ENCODE measurements at places on chromosomes 1 and 21.

- DNase-seq = no peak
These were observed 5.7 kb upstream of the KRTAP12-1 start for GRCh38 chr21:44687671-44688070.

DNA sequence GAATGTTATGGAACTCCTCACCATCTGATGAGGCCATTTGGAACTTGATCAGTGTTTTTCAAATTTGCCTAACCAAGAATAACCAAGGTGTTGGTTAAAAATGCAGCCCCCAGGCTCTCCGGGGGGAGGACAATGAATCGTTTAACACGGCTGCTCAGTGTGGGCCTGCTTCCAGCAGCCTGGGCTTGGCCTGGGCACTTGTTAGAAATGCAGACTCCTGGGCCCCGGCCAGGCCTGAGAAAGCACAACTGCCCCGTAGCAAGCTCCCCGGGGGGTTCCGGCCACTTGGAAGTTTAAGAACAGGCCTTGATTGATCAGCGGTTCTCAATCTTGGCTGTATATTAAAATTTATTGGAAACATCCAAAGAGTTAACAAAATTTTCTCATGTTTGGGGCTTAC, 22.8 kb upstream of the C2CD2 start:
- no peak for DNase-seq

GRCh38 chr1:205026181-205026580, 16.8 kb upstream of the CNTN2 start:
- no peak for DNase-seq

- DNase-seq = peak; percentile 91
These were observed at the start of gene RBM11 for GRCh38 chr21:14215971-14216641. TSS of gene RBM11 (plus strand) at chr21:14216157. CDS start at chr21:14216187, 30 bp downstream.

- DNase-seq = no peak
These were observed 290.4 kb downstream of the AKT3 start for GRCh38 chr1:243559575-243560162.

GRCh38 chr1:41582851-41583657, 98.6 kb upstream of the EDN2 start:
- DNase-seq = no peak

DNA sequence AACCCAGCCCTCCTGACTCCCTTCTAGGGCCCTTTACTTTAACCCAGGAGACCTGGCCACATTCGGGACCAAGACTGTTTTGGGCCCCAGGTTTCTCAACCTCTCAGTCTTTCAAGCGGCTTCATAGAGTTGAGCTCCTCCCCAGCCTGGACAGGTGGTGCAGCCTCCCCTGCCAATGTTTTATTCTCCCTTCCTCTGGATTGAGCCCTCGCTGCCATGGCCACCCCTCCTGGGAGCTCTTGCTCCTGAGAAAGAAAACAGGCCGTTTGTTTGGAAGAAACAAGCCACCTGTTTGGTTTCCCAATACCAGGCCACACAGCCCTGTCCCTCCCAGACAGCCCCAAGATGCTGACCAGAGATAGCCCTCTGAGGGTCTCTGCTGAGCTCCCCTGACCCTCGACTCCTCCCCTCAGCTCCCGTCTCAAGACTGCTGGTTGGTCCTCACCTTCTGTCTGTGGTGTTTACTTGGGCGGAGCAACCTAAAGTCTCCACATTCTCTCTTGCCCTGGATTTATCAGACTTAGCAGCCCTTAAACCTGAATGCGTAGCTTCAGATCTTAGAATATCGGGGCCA, 3.3 kb downstream of the TMEM51 start:
- DNase-seq = no peak

GRCh38 chr1:145916745-145917144, 1.8 kb downstream of the PEX11B start:
- no peak for DNase-seq

- DNase-seq = no peak
These were observed 548.2 kb upstream of the ADGRL4 start for GRCh38 chr1:79554688-79555087.

DNA sequence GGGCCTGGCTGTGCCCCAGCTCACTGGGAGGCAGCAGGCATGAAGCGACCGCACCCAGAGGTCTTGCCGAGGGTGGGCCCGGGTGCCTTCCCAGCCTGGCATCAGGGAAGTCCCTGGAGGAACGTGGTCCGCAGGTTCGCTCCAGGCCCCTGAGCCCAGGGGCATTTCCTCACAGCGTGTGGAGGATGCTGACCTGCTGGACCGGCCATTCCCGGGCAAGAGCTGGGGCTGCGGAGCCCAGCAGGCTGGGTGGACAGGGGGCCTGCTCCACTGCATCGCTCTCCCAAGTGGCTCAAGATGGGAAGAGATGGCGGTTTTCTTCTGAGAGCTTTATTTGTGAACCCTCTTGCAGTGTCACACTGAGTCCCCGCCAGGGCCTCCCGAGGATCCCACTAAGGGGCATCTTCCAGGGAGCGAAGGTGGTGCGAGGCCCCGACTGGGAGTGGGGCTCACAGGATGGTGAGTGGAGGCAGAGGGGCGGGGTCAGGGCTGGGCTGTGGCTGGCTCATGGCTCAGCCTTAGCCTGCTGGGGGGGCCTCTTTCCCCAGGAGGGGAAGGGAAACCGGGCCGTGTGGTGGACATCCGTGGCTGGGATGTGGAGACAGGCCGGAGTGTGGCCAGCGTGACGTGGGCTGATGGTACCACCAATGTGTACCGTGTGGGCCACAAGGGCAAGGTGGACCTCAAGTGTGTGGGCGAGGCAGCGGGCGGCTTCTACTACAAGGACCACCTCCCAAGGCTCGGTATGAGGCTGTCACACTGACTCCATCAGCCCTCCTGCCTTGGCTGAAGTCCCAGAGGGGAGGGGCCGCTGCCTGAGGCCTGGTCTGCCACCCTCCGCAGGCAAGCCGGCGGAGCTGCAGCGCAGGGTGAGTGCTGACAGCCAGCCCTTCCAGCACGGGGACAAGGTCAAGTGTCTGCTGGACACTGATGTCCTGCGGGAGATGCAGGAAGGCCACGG, 7.2 kb upstream of the MMP23B start:
- peak; percentile 50 for DNase-seq

DNA sequence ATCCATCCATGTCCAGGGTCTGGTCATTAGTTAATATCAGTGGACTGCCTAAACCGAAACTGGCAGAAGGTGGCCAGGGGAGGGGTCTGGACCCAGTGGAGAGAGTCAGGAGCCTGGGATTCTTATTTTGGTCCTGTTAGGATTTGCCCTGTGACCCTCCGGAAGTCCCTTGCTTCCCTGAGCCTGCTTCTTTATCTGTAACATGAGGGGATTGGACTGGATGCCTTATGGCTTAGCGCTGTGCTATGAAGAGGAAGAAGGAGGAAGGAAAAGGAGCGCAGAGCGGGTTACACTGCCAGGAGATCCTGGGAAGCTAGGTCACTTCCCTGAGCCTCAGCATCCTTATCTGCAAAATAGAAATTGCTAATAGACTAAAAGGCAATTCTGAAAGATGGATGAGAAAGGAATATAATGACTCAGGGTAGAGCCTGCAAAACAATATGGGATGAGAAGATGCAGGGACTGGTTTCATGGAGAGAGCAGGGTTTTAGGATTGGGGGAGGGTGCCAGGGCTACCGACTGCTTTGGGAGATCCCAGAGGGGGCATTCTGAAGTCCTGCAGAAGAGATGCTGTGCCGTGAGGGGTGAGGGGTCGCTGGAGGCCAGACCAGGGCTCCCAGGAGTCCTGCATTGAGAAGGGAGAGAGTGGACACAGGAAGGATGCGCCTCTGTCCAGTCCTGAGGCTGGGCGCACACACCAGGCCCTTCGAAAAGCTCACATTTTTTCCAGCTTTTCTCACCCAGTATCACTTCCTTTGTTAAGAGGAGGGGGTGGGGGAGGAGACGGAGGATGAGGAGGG, 460 bp upstream of the ADORA1 start:
- DNase-seq = no peak
